ENCODE measurements at places on chromosomes 6 and 20.

- no peak for DNase-seq
Measured at GRCh38 chr6:69038841-69039240, 403.8 kb downstream of the ADGRB3 start.

- DNase-seq = peak; percentile 40
Measured at GRCh38 chr6:31143148-31143547, 4.3 kb upstream of the PSORS1C2 start.

- DNase-seq = no peak
Measured at GRCh38 chr6:119285908-119286625, 63.5 kb downstream of the MAN1A1 start.

DNA sequence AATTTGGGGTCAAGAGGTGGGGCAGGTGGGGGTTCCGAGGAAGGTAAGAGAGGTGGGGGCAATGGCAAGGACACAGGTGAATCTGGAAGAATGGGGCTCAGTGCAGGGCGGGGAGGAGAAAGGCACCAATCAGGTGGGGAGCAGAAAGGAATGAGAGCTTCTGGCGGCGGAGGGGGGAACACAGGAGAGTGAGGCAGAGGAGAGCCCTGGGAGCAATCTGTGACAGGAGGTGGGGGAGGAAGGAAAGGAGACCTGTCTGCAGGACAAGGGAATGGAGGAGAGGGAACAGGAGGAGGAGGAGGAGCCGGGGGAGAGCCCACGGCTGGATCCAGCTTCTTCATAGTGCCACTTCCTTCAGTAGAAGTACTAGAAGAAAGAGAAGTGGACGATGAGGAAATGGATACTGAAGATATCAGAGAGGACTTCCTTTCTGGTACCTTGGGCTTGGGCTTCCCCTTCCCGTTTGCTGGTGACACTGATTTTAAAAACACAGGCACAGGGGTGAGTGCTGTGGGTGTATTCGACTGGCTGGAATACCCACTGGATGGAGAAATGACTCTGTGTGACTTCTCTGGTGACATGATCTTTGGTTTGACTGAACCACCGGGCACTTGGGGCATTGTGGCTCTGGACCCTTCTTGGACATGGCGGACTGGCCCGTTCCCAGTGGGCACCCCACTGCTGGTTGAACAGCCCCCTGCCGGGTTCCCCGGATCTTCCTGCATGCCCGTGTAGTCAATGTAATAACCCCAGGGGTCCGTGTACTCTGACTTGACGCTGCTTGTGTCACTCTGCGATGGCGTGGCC, 27.4 kb downstream of the HEBP2 start:
- DNase-seq = no peak

DNA sequence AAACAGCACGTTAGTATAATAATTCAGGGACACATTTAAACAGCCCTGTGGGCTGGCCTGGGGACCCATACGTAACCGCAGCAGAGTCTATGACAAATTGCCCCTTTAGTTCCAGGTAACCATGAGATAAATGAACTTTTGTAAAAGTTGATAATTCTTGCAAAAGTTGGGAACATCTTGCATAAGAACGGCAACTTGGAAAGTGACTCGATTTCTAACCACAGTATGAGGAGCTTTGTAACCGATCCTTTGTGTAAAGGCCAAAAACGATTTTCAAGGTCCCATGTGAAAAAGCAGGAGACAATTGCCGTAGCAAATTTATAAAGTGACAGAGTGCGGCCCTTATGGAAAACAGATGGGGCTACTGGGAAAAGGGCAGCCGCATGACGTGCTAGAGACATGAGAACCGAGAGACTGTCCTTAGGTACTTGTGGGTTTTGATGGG, 81.6 kb downstream of the PSMG4 start:
- DNase-seq = no peak

- no peak for DNase-seq
Measured at GRCh38 chr6:102759415-102759814, 1365.9 kb downstream of the GRIK2 start.

GRCh38 chr6:116388924-116389323, 18.2 kb downstream of the DSE start:
- no peak for DNase-seq

GRCh38 chr20:21398109-21399004, 1.0 kb upstream of the NKX2-4 start:
- DNase-seq = no peak

DNA sequence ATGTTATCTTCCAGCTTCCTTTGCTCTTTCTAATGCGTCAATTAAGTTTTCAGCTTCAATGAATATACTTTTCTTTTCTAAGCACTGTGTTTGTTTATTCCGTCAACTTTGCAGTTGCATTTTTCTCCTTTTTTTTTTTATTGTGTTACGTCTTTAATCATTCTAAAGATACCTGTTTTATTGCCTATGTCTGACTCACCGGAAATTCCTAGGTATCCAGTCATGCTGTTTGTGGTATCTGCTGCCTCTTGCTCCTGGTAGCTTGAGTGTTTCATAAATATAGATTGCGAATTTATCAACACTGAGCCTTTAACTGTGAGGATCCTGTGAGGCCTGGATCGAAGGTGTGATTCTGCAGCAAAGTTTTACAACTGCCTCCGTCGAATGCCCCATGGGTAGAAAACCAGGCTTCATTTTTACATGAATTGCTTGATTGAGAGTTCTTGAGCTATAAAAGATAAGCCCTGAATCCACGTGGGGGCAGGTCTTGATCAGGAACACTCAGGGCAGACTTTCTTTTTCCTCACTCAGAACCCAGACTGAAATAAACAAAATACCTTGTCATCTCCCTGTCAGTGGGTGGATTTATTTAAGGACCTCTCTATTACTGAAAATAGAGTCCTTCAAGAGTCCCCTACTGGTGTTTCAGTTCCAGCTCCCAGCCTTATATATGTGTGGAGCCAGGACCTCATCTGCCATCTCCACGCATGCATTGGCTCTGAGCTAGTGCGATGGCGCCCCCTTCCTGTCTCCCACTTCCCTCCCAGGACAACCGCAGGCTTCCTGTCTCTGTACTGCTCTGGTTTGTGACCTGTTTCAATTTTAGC, 60.1 kb upstream of the LRRC1 start:
- peak; percentile 70 for DNase-seq

- DNase-seq = no peak
Measured at GRCh38 chr6:108945681-108946159, 97.5 kb downstream of the ARMC2 start.

DNA sequence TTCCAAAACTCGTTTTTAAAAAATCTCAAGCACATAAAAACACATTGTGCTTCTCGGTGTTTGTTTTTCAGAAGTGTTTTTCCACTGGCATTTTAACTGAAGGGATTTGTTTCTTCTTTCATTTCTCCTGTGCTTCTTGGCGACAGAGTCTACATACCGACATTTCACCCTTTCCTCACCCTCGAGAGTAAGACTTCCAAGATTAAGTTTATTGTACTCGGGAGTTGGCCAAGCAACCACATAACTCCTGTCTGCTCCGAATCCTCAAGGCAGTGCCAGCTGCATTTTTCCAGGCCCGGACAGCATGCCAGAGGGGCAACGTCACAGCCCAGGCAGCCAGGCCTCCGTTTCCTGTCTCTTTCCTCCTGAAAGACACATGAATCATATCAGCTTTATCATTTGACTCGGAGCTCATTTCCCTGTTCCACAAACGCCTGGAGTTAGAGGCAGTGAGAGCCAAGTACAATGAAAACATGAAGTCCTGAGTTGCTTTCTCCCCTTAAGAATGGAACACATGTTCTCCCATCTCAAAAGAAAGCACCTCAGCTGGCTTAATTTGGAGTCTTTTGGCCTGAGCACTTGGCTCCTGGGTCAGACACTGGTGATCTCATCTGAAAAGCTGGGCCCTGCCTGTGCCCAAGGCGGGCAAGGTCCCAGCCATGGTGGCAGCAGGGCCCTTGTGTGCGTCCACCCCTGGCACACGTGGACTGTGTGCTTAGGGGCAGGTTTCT, 23.2 kb upstream of the FAM50B start:
- DNase-seq = peak; percentile 95

GRCh38 chr6:71531841-71532240, 243.2 kb downstream of the OGFRL1 start:
- no peak for DNase-seq

DNA sequence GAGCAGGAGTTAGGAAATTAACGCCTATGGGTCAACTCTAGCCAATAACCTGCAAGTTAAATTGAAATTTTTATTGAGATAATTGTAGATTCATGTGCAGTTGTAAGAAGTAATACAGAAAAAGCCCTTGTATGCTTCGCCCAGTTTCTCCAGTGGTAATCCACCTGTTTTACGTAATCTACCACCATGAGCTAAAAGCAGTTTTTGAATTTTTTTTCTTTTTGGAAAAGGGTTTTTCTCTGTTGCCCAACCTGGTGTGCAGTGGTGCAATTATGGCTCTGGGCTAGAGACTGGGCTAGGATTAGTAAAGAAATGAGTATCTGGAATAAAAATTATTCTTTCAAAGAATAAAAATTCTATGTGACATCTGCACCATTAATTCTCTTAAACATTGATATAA, 116.2 kb downstream of the ZFP64 start:
- no peak for DNase-seq
